Lung (tissue), 17 donors: ENCODE measurements at places on chromosomes 2 and 18. TPM values are rescaled to one million over a fixed set of nuclear protein-coding genes. Genes with fewer than 3 reads are reported as not detected.

- DNase-seq, result no peak
Observed at GRCh38 chr2:37090019-37090477, 5.7 kb downstream of the GPATCH11 start.

DNA sequence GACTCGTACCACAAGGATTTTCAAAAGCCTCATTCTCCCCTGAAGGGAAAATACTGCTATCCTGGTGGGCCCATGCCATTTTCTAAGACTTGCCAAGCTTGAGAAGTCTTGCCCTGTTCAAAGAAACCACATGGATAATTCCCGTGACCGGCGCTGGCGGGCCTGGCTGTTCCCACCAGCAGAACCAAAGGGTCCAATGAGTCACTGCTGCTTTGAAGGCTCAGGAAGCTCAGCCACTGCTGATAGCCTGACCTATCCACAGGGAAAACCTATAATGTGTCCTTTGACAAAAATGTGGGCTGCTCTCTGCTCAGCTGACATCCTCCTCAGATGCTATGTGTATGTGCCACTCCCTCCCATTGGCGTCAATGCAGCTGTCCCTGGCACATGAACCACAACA, 137.9 kb upstream of the RAB12 start:
- no peak for DNase-seq

The FAM228A gene
- 1.8 TPM for polyA plus RNA-seq

- no peak for DNase-seq
Observed at GRCh38 chr2:17442334-17442733, 75.9 kb downstream of the RAD51AP2 start.

- DNase-seq, result no peak
Observed at GRCh38 chr2:58182527-58182926, 58.6 kb downstream of the FANCL start.

DNA sequence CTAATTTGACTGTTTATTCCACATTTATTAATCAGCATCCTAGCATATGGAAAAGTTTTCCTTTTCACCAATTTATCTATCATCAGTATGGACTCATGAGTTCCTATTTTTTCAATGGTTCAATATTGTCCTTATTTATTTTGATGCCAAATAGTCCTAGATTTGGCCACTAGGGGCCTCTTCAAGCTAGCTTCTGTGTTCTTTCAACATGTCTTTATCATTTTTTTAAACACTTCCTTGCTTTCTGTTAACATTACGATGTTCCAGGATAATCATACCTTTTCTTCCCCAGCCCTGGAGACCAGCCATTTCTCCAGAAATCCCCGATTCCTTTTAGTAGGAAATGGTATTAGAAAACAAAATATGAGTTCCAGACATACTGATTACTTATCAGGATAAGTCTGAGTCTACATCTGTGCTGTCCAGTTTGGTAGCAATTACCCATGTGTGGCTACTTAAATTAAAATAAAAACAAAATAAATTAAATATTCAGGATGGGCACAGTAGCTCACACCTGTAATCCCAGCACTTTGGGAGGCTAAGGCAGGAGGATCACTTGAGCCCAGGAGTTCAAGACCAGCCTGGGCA, 70.6 kb downstream of the RPE start:
- no peak for DNase-seq

GRCh38 chr2:2805263-2805662, 474.2 kb upstream of the MYT1L start:
- DNase-seq, result no peak

DNA sequence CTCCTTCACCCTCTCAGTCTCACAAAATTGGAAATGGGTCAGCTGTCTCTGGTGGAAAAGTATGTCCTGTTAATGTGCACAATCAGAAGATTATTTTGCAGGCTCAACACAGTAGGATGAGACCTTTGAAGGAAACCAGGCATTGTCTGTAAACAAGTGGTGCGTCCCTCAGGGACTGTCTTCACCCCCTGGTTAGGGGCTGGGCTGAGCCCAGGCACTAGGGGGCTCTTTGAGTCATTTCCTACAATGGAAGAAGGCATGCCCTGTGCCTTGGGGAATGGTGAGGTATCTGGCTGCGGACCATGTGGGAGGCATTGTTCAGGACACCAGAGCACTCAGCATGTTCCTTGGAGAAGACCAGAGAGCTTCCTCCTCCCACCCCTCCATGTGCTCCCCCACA, 26.8 kb downstream of the PKDCC start:
- no peak for DNase-seq

DNA sequence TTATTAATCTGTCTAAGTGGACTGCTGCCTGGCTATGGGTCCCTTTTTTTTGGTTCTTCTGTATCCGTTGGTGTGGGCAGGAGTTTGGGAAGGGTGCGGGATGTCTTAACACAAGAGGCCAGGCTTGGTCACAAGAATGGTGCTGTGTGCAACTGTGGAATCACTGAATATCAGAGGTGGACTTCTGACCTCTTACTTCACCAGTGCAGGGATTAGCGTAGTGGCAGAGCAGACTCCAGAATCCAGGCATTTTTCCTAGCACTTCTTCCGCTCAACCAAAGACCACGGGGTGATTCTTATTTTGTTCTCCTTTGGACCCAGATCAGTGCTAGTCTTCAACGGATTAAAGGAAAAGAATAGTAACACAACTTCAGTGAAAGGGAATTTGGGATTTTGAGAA, 254.3 kb upstream of the TNP1 start:
- no peak for DNase-seq

The CCBE1 gene
- polyA plus RNA-seq, result 8.8 TPM

The CARF gene
- 2.8 TPM for polyA plus RNA-seq

DNA sequence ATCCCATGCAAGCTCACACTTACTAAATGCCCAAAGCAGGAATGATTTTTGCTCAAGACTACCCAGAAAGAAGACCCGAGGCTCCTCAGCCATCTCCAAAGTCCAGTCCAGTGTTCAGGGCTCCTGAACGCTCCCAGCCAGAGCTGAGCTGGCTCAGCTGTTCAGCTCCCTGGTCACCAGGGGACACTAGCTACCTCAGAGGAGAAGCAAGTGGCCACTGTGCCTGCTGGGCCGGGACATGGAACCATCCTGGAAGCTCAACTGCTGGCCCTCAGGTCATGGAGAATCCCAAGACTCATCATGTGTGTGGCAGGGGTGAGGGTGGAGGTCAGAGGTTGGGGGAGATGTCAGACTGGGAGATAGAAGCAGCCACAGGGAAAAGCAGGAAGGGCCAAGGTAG, 89.0 kb downstream of the GALNT14 start:
- no peak for DNase-seq

The LRP2 gene
- 5.9 TPM for polyA plus RNA-seq
